T follicular helper cell (primary cell): ENCODE measurements at places on chromosomes 13 and 19.

DNA sequence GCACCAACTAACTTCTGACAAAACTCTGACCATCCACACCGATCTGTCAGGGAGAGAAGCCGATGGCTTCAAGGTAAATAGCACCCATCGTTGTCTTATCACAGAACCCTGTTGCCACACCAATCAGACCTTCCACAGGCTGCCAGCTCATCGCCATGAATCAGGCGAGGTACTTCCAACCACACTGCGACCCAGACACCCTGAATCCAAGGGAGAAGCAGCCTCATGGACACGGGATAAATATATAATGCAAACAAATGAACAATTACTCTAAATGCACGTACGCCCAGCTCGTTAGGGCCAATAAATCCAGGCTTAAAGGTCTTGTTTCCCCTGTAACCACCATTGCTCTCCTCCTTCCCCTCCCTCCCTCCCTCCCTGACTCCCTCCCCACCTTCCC lies 20.8 kb downstream of the RANBP3 start:
- no peak for DNase-seq

GRCh38 chr13:113119166-113119821 lies 3.3 kb upstream of the F10 start:
- DNase-seq: no peak

GRCh38 chr13:101575581-101575980 lies 123.1 kb downstream of the ITGBL1 start:
- no peak for DNase-seq

DNA sequence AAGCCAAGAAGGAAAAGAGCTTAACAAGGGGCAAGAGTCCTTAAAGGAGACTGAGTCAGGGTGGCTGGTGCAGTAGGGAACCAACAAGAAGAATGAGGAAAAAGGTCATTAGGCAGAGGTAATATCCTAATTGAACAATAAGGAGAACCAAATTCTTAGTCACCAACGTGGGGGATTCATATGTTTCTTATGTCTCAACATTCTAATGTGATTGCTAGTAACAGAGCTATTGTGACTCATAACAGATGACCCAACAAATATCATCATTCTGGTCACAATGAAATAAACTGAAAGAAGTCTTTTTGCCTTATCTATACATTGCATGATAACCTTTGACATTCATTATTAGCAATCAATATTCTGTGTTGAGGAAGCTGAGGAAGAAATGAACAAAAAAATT lies 101.6 kb downstream of the RAP2A start:
- no peak for DNase-seq

DNA sequence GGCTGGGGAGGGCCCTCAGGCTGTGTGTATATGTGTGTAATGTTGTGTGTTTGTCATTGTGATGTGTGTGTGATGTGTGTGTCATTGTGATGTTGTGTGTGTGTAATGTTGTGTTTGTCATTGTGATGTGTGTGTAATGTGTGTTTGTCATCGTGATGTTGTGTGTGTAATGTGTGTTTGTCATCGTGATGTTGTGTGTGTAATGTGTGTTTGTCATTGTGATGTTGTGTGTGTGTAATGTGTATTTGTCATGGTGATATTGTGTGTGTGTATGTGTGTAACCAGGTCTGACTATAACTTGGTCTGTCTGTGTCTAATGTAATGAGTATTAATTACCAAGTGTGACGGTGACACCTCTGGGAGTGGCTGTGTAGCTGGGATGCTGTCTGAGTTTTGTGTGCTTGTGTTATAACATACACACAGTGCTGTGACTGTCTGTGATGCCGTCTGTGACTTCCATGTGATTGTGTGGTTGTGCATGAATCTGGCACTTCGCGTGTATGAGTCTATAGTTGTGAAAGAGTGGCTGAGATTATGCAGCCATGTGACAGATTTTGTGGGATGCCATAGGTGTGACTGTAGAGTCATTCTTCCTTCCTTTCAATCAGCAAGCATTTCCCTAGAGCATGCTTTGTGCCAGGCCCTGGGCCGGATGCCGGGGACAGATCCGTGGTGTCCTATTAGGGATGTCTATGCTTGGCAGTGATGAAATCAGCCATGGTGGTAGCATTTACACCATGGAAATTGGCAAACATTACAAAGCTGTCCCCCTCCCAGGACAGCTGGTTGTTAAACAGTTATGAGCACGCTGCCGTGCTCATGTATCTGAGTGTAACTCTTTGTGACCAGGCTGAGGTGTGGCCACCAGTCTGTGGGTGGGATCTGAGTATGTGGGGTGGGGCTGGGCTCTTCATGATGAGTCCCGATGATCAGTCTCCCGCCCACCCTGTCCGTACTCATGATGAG lies 6.4 kb downstream of the TNFSF14 start:
- DNase-seq: no peak

DNA sequence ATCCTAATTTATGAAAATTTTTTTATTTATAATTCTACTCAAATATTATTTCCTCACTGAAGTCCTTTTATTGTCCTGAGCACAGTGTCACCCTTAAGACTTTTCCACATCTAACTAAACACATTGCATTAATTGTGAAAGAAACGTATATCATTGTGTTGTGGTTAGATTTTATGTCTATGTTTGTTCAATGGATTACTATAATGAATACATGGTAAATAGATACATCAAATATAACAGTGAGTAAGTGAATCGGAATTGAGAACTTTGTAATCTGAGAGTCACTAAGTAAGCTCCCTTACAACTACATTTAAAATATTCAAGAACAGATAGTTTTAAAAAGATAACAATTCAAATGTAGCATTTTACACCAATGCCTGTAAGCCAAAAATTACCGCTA lies 417.6 kb upstream of the PCDH20 start:
- DNase-seq: no peak

GRCh38 chr19:46080561-46080960 lies 39.8 kb upstream of the IGFL4 start:
- no peak for DNase-seq

DNA sequence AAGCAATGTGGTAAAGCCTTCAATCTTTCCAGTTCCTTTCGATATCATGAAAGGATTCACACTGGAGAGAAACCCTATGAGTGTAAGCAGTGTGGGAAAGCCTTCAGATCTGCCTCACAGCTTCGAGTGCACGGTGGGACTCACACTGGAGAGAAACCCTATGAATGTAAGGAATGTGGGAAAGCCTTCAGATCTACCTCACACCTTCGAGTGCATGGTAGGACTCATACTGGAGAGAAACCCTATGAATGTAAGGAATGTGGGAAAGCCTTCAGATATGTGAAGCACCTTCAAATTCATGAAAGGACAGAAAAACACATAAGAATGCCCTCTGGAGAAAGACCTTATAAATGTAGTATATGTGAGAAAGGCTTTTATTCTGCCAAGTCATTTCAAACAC lies 15.6 kb upstream of the ZNF763 start:
- no peak for DNase-seq

DNA sequence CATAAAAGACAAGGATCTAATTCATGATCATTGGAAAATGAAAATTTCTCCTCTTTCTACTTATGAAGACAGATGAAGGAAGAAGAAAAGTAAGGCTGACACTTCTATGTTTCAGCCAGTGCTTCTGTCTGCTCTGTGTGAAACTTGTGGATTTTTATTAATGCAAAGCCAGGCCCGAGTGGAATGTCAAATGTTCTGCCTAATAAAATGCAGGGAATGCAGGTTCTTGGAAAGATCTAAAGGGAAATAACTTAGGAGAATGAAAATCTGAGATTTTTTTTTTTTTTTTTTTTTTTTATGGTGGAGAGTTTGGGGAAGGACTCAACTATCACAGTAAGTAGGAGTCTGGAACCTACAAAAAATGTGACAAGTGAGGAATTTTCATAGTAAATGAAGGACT lies 1732.3 kb upstream of the SLC10A2 start:
- DNase-seq: no peak

- DNase-seq: peak; percentile 49
Observed at GRCh38 chr19:11092181-11092538, 2.9 kb downstream of the LDLR start.

- DNase-seq: no peak
Observed at GRCh38 chr13:43804461-43805070, 17.8 kb upstream of the ENOX1 start.
